Activated CD4-positive, alpha-beta T cell treated with anti-CD3 and anti-CD28 coated beads, Interleukin-2, amount 50 U/mL, for 16 hours (primary cell): ENCODE measurements at places on chromosomes 2 and 18.
A peak's percentile ranks its signal among the peaks of the same experiment; 100 is the strongest.

DNA sequence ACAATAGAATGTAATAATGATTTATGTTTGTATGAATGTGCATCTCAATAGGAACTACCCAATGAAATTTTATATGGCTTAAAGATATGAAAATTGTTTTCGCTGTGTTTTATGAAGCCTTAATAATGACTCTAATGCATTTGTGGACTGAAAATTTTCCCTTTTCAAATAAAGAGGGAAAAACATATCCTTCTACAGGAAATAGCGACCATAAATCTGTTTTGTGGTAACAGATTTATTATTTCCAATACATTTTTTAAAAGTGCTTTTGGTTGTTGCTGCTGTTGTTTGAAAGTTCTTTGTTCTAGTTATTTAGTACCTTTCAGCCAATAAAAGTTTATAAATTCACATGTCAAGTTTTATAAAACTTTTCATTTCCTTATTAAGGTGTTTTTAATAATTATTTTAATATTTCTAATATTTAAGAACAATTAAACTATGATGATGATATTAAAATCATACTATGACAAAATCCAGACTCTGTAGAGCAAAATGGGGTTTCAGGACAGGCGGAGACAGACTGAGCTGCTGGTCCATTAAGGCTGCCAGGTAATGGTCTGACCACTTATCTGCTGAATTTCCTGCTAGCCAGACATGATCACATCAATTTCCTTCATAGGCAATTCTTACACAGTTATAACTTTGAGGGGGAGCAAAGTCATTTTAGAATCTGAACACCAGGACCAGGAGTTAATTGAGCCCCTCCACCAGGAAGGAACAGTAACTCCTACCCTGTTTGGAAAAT lies 65.7 kb upstream of the NEUROD1 start:
- no peak for DNase-seq

- DNase-seq = no peak
These were observed 205.8 kb downstream of the SPAG16 start for GRCh38 chr2:213490087-213490486.

DNA sequence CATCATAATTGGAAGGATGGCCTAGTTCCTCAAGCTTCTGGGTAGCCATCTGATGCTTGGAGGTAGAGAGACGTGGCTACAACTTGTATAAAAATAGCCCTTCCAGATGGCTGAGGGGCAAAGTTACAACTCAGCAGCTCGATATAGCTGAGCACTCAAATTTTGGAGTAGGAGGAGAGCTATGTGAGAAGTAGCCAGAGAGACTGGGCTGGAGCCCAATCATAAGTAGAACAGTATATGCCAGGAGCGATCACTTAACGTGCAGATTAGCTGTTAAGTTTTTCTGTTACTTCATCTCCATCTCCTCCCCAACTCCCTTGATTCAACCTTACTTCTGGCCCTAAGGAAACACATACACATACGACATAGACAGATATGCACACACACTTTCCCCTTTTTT lies 28.8 kb downstream of the CNRIP1 start:
- DNase-seq = no peak

GRCh38 chr2:84302513-84303412 lies 156.3 kb downstream of the SUCLG1 start:
- peak; percentile 65 for DNase-seq

DNA sequence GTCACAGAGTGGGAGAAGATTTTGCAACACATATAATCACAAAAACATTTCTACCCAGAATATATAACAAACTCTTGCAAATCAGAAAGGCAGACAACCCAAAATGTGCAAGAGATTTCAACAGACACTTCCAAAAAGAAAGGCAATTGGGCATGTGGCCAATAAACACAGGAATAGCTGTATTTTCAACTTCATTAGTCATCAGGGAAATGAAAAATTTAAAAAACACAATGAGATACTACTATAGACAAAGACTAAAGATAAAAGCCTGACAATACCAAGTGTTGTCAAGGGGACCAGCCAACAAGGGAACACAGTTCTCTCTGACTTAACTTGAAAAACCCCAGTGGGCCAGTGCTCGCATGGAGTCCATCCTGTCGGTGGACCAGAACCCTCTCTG lies 40.5 kb downstream of the MTHFD2 start:
- DNase-seq = no peak

DNA sequence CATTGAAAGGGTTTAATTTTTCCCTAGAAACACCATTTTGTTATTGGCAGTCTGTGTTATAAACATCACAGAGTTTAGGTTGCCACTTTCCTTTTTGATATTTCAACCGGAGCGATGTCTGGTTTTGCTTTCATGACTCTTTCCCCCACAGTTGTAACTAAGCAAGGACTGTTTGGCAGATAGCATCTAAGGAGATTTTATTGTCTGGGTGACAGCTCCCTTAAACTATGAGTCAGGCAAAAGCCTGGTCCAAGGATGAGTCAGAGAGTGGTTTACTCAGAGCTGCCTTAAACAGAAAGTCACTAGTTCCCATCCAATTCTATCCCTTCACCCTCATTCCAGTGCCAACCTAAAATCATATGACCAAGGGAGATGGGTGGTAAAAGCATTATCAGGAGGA lies 341.6 kb upstream of the VWC2L start:
- DNase-seq = peak; percentile 68

DNA sequence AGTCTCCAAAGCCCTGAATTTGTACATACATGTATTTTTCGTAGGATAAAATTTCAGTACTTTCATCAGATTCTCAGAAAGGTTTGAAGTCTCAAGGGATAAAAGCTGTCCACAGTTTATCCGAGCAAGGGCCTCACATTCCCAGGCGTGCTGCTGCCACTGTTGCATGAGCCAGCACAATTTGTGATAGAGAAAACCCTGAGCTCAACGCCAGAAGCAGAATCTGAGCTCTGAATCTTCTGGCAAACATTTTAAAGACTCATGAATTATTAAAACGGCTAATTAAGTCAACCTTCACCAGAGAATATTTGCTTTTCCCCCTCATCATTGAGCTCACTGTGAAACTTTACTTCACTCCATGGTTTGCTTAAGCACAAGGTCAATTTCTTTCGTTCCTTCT lies 38.5 kb upstream of the STPG4 start:
- no peak for DNase-seq

DNA sequence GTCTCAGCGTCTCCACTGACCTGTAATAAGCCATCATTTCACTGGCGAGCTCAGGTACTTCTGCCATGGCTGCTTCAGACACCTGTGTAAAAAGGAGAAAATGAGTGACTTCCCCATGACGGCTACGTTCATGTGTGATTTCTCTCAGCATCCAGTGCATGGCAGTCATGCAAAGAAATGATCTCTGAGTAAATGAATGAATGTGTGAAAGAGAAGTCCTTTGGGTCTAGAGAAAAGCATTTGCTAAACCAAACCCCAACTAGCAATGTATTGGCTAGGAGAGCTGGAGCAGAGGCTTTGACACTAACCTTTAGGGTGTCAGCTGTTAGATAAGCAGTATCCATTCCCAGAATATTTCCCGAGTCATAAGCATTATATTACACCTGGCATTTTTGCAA lies 417 bp downstream of the IL1B start:
- no peak for DNase-seq

GRCh38 chr2:15042801-15043217 lies 410.3 kb downstream of the LRATD1 start:
- no peak for DNase-seq

- DNase-seq = no peak
These were observed 102.4 kb upstream of the ZFP36L2 start for GRCh38 chr2:43328832-43329231.

- DNase-seq = no peak
These were observed 62.7 kb downstream of the MEIS1 start for GRCh38 chr2:66497431-66498288.

- DNase-seq = no peak
These were observed 133.8 kb downstream of the NAPG start for GRCh38 chr18:10659594-10659993.

DNA sequence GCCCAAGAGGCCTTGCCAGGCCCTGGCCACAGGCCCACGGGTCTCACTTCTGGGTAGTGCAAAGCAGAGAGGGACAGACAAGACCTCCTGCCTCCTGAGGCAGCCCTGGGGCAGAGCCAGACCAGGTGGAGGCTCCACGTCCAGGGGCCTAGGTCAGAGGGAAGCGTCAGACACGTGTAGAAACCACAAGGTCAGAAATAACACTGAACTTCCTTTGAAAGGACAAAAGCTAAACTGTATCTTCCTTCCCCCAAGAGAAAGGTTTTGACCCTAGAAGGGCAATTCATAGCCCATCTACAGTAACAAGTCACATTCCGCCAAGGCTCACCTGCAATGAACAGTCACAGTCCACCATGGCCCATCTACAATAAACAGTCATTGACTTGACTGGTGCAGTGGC lies 17.9 kb downstream of the SDC1 start:
- DNase-seq = no peak

DNA sequence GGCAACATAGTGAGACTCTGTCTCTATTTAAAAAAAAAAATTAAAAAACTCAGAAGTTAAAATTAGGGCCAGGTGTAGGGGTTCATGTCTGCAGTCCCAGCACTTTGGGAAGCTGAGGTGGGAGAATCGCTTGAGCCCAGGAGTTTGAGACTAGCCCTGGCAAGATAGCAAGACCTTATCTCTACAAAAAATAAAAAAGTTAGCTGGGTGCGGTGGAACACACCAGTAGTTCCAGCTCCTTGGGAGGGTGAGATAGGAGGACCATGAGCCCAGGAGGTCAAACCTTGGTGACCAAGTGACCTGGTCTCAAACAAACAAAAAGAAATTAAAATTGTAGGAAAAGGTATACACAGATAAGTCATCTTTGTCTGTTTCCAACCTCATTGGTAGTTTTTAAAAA lies 11.3 kb downstream of the TTLL4 start:
- no peak for DNase-seq

DNA sequence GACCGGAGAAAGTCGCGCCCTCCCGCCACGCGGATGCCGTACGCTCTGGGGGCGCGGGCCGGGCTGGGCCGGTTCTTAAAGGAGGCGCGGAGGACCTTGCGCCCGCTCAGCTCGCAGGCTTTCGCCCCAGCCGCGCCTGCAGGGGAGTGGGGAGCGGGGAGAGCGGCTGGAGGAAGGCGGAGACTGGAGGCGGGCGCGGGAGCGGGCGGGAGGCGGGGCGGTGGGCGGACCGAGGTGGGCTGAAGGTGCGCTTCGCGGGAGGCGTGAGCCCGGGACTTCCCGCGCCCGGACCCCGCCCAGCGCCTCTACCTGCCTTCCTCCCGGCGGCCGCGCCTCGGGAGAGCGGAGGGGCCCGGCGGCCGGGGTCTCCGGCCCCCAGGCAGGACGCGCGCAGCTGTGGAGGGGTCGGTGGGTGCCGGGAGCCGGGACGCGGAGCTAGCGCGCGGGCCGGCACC lies at the start of gene ADRA2B:
ADRA2B (minus strand) TSS at position 148 of the 455 bp plus-strand sequence. CDS start 422 bp downstream, outside the sequence.
- DNase-seq = peak; percentile 77

DNA sequence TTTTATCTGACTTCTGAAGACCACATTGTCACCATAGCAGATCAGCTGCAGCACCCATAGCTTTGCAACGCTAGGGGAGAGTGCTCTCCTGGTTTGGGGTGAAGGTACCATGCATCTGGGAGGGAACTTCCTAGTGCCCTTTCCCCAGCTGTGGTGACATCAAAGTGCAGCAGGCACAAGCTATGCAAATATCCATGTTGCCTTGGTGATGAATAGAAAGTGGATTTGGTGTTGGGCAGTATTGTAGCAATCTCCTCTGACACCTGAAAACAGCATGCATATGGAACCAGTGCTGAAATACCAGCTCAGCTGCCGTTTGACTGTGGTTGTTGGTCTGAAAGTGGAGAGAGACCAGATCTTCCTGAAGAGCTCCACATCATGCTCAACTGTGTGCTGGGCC lies 37.1 kb downstream of the BCL2L11 start:
- DNase-seq = no peak

GRCh38 chr2:85714841-85715240 lies 20.7 kb downstream of the GNLY start:
- no peak for DNase-seq

GRCh38 chr2:7625392-7626138 lies 708.4 kb downstream of the RNF144A start:
- DNase-seq = no peak

GRCh38 chr18:23668731-23669130 lies 6.0 kb upstream of the ANKRD29 start:
- no peak for DNase-seq

DNA sequence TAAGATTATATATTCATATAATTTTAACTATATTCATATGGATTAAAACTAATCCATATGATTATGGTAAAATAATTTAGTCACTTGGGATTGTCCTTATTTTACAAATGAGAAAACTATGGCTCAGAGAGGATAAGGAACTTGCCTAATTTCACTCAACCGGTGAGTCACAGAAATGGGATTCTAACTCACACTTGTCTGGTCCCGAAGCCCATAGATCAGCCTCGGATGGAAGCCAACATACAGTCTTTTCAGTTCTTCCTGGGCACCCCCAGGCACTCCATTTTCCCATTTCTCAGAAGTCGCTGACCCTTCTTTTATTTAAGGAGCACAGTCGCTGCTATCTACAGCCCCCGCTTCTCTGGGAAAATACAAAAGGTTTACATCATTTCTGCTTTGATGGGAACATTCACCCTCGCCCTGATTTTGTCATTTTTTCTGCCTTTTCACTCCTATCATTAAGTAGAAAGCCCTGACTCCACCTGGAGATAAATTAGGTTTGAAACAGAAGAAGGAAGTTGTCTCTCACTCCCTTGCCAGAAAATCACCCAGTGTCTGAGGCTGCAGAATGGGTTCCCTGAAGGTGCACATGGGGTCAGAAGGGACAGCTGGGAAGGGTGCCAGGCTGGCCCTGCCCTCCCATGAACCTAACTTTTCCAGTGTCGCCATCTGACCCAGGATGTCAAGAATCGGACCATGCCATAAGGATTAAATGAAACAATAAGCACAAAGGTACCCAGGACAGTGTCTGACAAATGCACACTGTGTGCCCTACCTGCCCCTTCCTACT lies 36.6 kb downstream of the CYP1B1 start:
- DNase-seq = no peak

DNA sequence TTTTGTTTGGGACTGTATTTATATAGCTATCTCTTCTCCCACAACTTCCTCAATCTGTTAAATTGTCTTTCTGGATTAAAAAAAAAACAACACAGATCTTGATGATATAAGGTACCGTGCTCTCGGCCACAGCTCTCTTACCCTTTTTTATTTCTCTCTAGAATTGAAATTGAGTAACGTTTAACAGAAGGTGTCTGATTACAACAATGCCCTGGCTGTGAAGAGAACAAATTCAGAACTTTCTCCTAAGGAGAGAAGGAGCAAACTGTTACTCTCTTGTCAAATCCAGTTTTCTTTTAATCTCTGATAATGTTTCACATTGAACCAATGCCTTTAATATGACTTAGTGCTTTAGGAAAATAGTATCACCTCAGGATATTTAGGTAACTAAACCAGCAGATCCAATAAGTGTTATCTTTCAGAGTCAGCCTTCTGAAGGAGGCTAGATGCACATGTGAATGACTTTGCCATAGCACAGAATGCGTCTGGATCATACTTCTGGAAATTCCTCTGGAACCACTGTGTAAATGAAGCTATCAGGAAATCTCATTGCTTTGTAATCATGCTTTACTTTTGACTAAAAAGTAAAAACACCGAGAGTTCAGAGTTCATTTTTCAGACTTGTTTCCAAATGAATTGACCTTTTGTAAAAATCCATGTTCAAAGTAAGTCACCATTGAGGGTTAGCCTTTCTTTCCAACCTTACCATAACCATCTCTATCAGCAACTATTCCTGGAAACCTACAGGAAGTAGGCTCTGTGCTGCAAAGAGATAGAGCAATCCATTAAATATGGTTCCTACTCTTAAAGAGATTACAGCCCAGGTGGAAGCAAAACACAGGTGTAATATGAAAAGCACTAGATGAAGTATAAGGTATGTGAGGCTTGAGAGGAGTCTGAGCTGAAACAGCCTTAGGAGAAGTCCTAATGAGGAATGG lies 147.0 kb upstream of the OSR1 start:
- DNase-seq = no peak
